ENCODE measurements at places on chromosomes 5 and 9. TPM values are rescaled to one million over a fixed set of nuclear protein-coding genes. Genes with fewer than 3 reads are reported as not detected.

Gene MYMK
- not detected for total RNA-seq

DNA sequence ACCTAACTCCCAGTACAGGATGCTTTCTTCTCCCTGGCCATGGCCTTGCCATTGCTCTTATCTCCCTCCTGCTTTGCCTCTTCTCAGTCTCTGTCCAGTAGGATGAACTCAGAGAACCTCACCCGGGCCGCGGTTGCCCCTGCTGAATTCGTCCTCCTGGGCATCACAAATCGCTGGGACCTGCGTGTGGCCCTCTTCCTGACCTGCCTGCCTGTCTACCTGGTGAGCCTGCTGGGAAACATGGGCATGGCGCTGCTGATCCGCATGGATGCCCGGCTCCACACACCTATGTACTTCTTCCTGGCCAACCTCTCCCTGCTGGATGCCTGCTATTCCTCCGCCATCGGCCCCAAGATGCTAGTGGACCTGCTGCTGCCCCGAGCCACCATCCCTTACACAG is at the start of gene OR5C1:
TSS of gene OR5C1 (plus strand) at position 103 of the 400 bp plus-strand sequence. CDS start at position 103, 0 bp downstream.
- H3K27ac ChIP-seq, result no peak within 1 kb of the TSS
- DNase-seq, result no peak
- no peaks in the 10 kb centered on the region for H3K36me3 ChIP-seq
- no peaks in the 10 kb centered on the region for H3K27me3 ChIP-seq
- H3K4me3 ChIP-seq, result no peak within 1 kb of the TSS
- H3K4me1 ChIP-seq, result no peaks in the 10 kb centered on the region

- H3K36me3 ChIP-seq, result no peaks in the 10 kb centered on the region
- H3K27me3 ChIP-seq, result no peaks in the 10 kb centered on the region
- peaks cover 4% of the 10 kb centered on the region for H3K4me1 ChIP-seq
- DNase-seq, result no peak
These were observed 156.0 kb upstream of the MAST4 start for GRCh38 chr5:66440202-66440680.

- H3K4me3 ChIP-seq, result no peak overlapping the region
- H3K4me1 ChIP-seq, result no peaks in the 10 kb centered on the region
- H3K27ac ChIP-seq, result no peak overlapping the region
- DNase-seq, result no peak
- no peaks in the 10 kb centered on the region for H3K27me3 ChIP-seq
- no peaks in the 10 kb centered on the region for H3K36me3 ChIP-seq
These were observed 321.9 kb downstream of the CDK5RAP2 start for GRCh38 chr9:120258096-120258495.
